ENCODE measurements at places on chromosomes 5 and 9.

GRCh38 chr5:6361101-6361500, 17.2 kb downstream of the MED10 start:
- no peak for DNase-seq

DNA sequence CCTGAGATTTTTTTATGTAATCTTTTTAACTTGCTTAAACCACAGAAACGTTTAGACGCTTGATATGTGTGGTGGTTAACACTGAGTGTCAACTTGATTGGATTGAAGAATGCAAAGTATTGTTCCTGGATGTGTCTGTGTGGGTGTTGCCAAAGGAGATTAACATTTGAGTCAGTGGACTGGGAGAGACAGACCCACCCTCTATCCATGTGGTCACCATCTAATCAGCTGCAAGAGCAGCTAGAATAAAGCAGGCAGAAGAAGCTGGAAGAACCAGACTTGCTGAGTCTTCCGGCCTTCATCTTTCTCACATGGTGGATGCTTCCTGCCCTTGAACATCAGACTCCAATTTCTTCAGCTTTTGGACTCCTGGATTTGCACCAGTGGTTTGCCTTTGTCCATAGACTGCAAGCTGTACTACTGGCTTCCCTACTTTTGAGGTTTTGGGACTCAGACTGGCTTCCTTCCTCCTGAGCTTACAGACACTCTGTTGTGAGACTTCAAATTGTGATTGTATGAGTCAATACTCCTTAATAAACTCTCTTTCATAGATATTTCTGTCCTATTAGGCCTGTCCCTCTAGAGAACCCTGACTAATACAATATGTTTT, 816.0 kb upstream of the CDH9 start:
- no peak for DNase-seq

- DNase-seq, result no peak
These were observed 22.4 kb downstream of the NIPSNAP3B start for GRCh38 chr9:104786293-104786692.

- DNase-seq, result peak; percentile 64
These were observed 1.2 kb downstream of the ARRDC3 start for GRCh38 chr5:91381774-91382359.

GRCh38 chr9:36306471-36307306, 48.4 kb upstream of the GNE start:
- DNase-seq, result no peak

DNA sequence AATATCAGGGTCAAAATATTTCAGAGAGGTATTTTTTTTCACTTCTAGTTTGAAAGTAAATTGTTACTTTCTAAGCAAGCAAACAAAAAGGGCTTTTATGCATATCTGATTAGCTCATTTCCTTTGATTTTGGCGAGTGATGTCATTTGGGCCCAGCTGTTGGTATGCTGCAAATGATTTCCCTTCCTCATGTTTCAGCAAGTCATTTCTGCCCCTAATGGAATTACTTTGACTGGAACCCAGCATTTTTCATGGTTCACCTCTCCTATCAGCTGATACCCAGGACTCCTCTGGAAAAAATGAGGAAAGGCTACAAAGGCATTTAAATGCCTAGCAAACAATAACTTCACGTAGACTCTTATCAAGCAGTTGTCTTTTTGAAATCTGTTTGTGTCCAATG, 500.6 kb downstream of the EBF1 start:
- DNase-seq, result no peak

GRCh38 chr9:71052287-71052686, 69.1 kb downstream of the TRPM3 start:
- no peak for DNase-seq

DNA sequence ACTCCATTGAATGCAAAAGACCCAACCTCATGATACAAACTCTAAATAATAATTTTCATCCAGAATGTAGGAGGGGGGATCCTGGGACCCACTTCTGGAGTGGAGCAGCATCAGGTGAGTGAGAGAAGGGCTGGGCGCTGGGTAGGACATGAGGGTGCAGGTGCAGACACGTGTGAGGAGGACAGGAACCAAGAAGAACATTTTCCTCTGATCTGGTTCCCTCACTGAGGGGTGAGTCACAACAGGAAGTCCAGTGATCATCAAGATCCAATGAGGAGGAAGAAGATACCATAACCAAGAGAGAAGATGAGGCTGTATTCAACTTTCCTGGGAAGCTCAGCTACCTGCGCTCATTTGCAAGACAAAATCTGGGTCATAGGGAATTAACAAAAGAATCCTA, 57.4 kb downstream of the SFXN1 start:
- no peak for DNase-seq

GRCh38 chr9:116365056-116365471, 211.5 kb downstream of the PAPPA start:
- no peak for DNase-seq

GRCh38 chr9:75636427-75637045, 253.9 kb upstream of the PCSK5 start:
- no peak for DNase-seq

- DNase-seq, result peak; percentile 83
These were observed 3.9 kb downstream of the CCDC183 start for GRCh38 chr9:136799854-136800657.

- no peak for DNase-seq
These were observed 70.4 kb downstream of the ARRDC3 start for GRCh38 chr5:91312698-91313097.

- no peak for DNase-seq
These were observed 2.5 kb downstream of the PTGES2 start for GRCh38 chr9:128124873-128125579.

DNA sequence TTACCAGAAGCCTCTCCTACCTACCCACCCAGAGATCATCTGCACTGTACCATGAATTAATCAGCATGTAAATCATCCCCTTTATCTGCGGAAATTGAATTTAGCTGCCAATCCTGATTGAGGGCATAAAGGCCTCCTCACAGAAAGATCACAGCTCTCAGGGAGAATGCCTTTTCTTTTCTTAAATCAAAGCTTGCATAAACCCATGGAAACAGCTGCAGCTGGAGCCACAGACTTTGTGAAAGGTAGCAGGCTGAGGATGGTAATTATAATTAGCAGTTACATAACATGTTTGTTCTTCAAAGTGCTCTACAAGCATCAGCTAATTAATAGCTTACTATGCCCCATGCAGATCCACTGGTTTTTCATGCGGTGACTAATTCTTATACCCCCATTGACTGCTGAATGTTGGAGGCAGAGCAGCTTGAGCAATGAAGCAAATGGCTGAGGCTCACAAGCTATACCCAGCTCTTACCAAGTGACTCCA, 54.6 kb downstream of the SUSD1 start:
- DNase-seq, result no peak

- no peak for DNase-seq
These were observed 34.3 kb upstream of the RPS23 start for GRCh38 chr5:82312373-82312856.

DNA sequence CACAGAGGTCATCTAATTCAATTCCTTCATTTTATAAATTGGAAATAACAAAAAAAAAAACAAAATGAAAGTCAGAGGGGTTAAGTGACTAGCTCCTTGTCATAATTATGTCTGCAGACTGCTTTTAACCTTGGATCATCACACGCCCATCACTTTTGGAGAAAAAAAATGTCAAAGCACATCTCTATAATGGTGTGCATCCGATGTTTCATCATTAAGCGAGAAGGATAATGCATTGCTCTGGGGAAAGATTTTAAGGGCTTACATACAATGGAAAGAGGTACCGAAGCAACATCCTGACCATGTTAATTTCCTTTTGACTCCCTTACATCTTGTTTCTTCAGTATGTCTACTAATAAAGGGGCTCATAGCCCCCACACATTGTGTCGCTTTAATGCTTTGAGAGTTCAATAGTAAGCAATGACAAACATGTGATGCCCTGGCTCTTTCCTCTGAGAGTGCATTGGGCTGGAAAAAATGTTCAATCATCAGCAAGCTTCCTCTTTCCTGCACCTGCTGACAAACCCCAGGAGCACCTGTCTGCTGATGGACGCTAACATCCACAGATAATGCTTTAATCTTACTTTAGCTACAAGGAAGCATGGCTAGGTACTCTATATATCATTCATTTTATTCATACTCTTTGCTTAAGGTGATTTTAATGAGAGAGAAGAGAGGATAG, 242.2 kb downstream of the SMARCA2 start:
- DNase-seq, result no peak

GRCh38 chr5:53782620-53783019, 222.2 kb downstream of the NDUFS4 start:
- no peak for DNase-seq

DNA sequence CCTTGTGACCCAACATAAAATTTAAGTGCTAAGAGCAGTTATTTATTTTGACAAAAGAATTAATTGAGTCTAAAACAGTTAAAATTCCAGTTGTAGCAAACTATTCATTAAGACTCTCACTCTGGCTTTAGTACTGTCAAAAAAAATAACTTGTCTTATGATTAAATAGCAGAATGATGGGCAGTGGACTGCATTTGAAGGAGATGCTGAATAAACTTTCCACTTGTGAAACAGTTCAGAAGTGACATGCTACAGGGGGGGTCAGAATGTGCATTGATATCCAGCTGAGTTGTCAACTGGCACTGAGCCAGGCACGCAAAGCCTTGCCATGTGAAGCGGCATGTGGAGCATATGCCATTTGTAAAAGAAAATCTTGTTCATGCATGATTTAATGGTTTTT, 76.0 kb downstream of the FCHO2 start:
- no peak for DNase-seq

GRCh38 chr5:137122075-137122474, 377.1 kb downstream of the SPOCK1 start:
- DNase-seq, result no peak

DNA sequence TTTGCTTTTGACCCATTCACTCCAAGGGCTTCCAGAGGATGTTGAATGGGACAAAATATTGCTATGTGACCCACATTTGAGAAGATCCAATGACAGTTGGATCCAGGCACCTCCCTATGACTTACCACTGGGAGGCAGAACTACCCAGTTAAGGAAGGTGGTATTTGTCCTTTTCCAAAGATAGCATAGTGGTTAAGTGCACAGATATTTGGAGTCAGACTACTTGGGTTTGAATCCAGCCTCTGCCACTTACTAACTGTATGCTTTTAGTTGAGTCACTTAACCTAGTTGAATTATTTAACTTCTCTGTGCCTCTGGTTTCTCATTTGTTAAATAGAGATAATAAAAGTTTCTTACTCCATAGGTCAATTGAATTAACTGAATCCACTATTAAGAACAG, 74.5 kb upstream of the PALM2AKAP2 start:
- DNase-seq, result no peak

DNA sequence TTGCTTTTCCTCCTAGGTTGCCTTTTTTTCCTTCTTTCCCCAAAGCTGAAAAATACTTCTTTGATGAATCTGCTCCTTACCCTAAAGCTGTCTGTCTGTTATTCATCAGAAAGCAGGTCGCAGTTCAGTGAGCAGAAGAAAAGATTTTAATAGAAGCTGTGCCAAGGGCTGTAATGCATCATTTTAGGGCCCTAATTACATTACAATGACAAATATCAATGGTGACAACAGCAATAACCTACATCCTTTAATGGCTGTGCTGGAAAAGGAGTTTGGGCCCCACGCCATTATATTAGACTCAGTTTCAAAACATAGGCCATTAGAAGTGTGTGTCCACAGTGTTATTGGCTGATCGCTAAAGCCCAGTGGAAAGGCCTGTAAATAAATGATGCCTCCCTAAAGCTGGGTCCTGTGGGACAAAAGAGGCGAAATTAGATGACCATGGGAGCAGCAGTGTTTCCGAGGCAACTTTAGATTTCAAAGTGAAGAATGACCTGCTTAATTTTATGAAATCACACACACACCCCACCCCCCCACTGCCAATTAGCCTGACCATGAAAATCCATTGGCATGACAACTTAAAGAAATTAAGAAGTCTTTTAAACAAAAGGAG, 38.4 kb downstream of the TLE4 start:
- DNase-seq, result no peak

DNA sequence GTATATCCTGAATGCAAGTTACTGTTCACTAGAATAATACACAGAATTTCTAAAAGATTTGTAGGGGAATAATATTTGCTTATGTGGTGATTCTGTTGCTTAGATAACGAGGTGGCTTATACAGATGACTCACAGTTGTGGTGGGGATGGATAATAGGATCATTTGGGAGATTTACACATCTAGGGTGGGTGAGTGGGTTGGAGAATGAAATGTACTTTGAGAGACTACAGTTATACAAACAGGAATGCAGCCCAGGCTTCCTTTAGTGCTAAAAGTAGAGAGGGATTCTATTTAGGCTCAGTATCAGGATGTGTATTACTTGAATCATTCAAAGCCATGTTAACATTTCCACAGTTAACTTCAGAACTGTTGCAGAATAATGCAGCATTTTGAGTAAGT, 1.8 kb downstream of the CTXN3 start:
- DNase-seq, result no peak

GRCh38 chr5:134451936-134452505, 40.3 kb upstream of the CDKN2AIPNL start:
- no peak for DNase-seq

GRCh38 chr9:115038178-115038577, 79.8 kb downstream of the TNC start:
- no peak for DNase-seq

DNA sequence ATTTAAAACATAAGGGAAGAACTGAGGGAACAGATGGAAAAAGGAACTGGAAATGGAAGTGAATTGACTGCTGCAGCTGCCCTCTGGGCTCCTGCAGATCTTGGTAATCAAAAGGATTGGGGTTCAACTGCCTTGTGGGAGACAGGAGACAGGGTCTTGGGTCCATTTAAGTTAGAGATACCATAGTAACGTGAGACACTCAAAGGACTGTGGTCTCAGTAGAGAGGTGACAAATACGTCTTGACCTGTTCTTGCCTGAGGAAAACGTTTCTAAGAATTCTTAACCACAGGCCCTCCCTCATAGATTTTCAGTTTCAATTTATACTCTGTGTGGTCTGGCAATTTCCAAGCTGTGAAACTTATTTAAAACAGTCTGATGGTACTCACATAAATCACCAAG, 100.8 kb upstream of the DHFR start:
- DNase-seq, result no peak

- no peak for DNase-seq
These were observed 44.5 kb upstream of the STK32A start for GRCh38 chr5:147190331-147190730.

DNA sequence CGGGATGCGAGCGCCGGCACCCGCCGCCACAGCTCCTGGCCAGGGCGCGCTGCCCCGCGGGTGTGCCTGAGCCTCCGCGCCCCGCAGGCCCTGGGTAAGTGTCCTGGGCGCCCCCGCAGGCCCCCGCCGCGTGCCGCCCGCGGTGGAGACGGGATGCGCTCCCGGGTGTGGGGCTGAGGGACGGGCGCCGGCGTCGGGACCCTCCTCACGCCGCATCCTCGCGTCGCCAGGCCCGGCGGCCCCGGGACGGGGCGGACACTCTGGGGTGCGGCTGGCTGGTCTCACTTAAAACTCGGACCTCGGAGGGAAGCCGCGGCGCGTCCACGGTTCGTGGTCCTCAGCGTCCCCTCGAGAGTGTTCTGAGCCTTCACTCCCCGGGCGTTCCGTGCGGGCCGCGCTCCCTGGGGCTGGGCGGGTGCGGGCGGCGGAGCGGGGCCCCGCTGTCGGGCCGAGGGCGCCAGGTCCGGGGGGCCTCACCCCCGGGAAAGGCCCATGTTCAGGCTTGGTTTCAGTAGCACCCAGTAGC, 275 bp downstream of the AHRR start:
- no peak for DNase-seq
